ENCODE measurements at places on chromosomes 12 and 14. TPM values are rescaled to one million over a fixed set of nuclear protein-coding genes. Genes with fewer than 3 reads are reported as not detected.

DNA sequence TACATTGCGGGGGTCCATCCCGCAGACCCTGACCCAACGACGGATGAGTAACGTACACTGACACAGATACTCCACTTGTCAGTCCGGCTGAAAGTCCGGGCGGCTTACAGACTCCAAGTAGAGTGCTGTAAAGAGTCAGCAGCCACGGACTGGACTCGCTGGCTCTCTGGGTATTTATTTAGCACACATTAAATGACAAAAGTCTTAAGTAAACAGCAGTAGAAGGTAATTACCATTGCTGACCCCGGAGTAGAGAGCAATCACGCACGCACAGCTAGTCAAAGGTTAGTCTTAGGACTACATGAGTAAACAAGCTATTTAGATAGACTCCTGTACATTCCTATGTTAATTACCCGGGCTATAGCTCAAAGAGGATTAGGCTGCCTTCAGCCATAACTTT, 780.9 kb downstream of the RPS29 start:
- ATAC-seq: no peak

DNA sequence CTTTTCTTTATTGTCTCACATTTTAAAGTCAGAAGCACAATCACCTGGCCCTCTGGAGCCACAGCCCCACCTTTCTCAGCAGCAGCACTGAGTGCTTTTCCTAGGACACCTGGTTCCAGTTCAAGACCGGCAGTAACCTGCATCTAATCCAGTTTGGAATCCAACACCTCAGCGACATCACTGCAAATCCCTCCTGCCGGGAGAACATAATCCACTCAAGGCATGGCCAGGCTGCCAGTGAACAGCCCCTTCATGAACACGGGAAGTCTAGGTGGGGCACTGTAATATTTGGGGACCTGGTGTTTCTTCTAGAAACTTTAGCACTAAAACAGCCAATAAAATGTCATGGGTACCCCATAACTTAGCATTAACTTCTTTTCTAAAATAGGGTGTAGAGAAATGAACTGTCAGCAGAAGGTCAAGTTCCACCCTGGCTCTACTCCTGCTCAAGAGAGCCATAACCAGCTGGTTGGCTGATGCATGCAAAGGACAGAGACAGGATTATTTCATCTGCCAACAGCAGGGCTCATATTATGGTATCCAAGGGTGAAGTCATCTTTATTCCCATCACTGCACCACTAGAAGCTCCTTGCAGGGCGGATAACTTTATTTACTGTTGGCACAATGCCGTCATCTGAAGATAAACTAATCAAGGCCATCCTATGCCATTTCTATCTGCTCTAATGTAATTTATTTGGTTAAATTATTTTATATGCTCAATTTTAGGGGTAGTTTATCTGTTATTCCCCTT, 76.7 kb downstream of the TTC7B start:
- no peak for ATAC-seq

GRCh38 chr14:90619911-90620310, 196.3 kb downstream of the TTC7B start:
- ATAC-seq: no peak

GRCh38 chr12:109156586-109156985, 40.2 kb downstream of the ACACB start:
- ATAC-seq: no peak

DNA sequence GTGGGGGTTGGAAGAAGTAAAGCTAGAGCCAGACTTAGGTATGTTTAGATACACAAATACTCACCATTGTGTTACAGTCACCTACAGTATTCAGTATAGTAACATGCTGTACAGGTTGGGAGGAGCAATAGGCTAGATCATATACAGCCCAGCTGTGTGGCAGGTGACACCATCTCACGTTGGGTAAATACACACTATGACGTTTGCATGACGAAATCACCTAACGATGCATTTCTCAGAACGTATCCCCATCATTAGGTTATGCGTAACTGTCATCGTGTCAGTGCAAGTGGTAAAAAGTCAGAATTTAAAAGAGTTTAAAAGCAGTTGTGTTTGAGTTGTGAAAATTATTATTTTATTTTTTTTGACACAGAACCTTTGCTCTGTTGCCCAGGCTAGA, 167.1 kb downstream of the APAF1 start:
- no peak for ATAC-seq

- no peak for ATAC-seq
These were observed 6.4 kb upstream of the ACTR10 start for GRCh38 chr14:58193542-58193941.

DNA sequence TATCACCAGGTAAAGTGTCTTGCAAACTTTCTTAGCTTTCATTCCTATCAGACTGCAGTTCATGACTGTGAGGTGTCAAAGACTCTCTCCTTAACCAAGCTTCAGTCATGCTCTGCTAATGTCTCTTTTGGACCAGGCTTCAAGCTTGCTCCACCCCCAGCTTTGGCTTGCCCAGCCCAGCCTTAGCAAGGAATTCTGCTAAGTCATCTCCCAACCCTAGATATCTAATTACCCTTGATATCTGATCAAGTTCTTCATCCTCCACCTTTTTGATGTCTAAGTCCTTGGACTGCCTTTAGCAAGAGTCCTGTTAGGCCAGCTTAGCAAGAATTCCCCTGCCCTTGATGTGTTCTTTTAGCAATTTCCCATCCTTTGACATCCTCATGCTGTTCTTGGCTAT, 108.9 kb upstream of the FGD4 start:
- peak; percentile 64 for ATAC-seq

GRCh38 chr14:34668111-34668510, 38.2 kb upstream of the SNX6 start:
- no peak for ATAC-seq

DNA sequence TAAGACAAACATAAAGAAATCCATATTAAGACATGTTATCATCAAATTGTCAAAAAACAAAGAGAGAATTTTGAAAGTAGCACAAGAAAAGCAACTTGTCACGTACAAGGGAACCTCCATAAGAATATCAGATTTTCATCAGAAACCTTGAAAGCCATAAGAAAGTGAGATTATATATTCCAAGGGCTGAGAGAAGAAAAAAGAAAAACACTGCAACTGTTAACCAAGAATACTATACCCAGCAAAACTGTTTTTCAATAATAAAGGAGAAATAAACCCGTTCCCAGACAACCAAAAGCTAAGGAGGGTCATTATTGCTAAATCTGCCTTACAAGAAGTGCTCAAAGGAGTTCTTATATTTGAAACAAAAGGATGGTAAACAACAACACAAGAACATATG, 94.7 kb upstream of the TSPAN8 start:
- no peak for ATAC-seq

DNA sequence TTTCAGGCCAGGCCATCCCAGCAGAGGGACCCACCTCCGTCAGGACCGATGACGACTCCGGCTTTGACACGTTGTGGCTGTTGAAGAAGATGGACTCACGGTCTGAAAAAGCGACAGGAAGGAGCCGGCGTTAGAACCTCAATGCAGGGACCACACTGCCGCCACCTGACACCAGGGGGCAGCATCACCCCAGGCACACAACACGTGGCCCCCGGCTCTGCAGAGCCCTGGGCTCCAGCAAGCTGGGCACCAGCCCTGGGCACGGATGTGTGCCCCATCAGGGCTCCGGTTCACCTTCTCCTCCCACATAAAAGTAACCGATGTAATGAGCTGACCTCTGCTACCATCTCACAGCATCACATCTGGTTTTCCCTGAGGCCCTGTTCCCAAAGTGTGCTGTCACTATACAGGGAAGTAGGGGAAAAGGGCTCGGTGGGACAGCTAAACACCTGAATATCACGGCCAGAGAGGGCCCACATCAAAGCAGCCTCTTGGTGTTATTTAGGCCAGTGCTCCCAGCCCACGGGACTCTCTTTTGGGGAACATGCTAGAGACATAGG, 29.0 kb downstream of the CHGA start:
- ATAC-seq: peak; percentile 84

DNA sequence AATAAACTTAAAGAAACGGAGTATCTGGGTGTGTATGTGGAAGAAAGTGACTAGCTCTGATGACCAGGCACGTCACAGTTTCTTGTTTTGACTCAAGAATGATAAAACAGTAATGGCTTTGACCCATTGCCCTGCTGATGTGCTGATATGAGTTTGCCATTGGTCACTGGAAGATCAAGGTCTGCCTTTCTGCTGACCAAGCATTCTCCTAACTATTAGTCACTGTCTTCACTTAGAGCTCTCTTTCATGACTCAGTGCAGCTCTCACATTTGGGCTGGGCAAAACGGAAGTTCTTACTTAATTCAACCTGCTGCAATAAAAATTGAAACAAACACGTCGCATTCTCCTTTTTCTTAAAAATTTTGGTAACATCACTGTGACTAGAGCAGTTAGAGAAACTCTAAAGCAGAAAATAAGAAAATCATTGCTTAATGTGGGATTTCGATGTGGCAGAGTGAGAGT, 366.7 kb downstream of the BTG1 start:
- peak; percentile 100 for ATAC-seq

- no peak for ATAC-seq
These were observed 30.0 kb downstream of the SLC39A9 start for GRCh38 chr14:69428289-69428998.

DNA sequence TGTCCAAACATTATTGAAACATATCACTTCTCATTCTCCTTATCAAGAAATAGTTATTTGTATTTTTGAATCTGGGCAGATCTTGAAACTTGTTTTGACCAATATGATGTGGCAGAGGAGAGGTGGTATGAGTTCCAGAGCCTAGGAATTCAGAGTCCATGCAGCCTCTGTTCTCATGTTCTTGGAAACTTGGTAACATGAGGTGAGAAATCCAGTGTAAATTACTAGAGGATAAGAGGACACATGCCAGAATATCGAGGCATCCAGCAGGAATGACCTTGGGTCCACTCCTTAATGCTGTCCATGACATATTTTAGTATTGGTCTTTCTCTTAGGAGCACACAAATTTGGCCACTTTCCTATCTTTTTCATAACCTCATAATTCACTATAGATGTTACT, 1374.6 kb downstream of the FSCB start:
- ATAC-seq: no peak

DNA sequence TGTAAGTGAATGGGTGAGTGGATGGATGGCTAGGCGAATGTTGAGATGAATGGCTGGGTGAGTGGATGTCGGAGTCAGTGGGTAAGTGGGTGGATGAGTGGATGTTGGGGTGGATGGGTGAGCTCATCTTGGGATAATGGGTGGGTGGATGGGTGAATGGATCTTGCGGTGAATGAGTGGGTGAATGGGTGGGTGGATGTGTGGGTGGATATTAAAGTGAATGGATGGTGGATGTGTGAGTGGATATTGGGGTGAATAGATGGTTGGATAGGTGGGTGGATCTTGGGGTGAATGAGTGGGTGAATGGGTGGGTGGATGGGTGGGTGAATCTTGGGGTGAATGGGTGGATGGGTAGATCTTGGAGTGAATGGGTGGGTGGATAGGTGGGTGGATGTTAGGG, 51.9 kb downstream of the CMKLR1 start:
- ATAC-seq: no peak

- ATAC-seq: no peak
These were observed 125.5 kb downstream of the ZFP36L1 start for GRCh38 chr14:68667313-68667791.

DNA sequence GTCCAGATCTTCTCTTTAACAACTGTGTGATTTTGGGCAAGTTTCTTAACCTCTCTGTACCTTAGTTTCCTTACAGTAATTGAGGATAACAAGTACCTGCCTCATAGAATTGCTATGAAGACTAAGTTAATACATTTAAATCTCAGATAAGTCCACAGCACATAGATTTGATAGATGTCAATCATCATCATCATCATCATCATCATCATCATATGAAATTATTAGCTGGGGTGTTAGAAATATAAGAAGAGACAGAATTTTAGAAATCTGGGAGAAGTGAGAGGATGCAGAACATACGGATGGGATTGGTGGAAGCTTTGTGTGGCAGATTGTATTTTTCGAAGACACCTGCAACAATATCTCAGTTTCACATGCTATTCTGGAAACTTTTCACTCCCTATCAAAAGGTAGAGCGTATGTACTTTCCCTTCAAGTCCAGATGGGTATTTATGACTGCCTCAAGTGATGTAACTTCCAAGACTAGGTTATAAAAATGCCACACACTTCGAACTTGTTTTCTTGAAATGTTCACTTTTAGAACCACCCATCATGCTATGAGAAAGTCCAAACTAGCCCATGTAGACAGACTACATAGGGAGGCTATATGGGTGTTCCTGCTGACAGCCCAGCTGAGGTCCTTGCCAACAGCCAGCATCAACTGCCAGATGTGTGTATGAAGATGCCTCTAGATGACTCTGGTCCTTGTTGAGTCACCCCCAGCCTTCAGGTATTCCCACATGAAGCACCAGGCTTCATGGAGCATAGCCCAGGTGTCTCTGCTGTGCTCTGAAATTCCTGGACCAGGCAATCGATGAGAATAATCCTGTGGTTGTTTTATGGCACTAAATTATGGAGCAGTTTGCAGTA, 20.7 kb upstream of the SDR39U1 start:
- no peak for ATAC-seq

- no peak for ATAC-seq
These were observed 120.4 kb downstream of the LRRIQ1 start for GRCh38 chr12:85156569-85156968.

- no peak for ATAC-seq
These were observed 340.5 kb downstream of the FUT8 start for GRCh38 chr14:65753061-65753460.

DNA sequence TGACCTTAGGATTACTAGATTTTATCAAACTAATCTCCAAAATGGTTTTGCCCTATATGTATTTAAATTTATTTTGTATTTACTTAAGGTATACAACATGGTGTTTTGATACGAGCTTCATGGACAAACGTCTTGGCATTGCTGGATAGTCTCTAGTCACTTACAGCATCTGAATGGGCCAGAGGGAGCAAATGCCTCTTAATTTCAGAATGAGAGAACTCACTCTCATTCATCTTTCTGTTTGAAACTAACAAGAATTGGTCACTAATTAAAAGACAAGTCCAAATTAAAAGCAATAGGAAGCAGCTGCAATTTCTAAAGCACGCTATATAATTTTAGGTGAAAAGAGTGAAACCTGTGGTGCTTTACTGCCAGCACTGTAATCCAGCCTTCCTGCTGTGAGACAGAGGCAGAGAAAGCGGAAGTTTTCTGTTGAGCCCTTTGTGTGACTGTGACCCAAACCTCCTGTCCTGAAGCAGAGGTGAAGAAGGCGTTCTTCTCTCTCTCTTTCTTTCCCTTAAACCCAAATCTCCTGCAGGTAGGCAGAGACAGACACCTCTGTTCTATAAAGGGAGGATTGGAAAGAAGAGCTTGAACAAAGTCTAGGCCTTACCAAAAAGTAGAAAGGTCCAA, 184.6 kb upstream of the NAV3 start:
- ATAC-seq: no peak

GRCh38 chr14:73727166-73727565, 13.0 kb upstream of the PNMA1 start:
- ATAC-seq: no peak

GRCh38 chr14:63224196-63224595, 20.0 kb downstream of the RHOJ start:
- ATAC-seq: no peak

GRCh38 chr12:100800723-100801122, 6.1 kb downstream of the ANO4 start:
- no peak for ATAC-seq

Gene IL31
- total RNA-seq: not detected

Gene THAP2
- total RNA-seq: 4.8 TPM

Gene TMEM233
- not detected for total RNA-seq

Gene RERGL
- 0.40 TPM for total RNA-seq

Gene PRKCH
- 48.2 TPM for total RNA-seq

Gene SMIM41
- total RNA-seq: not detected

Gene KRT86
- total RNA-seq: not detected

Gene ADAMTS20
- total RNA-seq: not detected

Gene KRT73
- not detected for total RNA-seq

Gene KRT83
- not detected for total RNA-seq

Gene ANO2
- total RNA-seq: 2.0 TPM

Gene ISM2
- total RNA-seq: not detected

Gene KRT8
- 40.1 TPM for total RNA-seq

Gene VASH1
- total RNA-seq: 1.4 TPM

Gene DNAJC22
- total RNA-seq: 0.16 TPM
